ENCODE measurements at places on chromosomes 1 and 21.

- no peak for DNase-seq
Observed at GRCh38 chr21:28336314-28336713, 656.4 kb downstream of the LTN1 start.

- DNase-seq: no peak
Observed at GRCh38 chr1:175071276-175071943, 3.8 kb downstream of the TNN start.

DNA sequence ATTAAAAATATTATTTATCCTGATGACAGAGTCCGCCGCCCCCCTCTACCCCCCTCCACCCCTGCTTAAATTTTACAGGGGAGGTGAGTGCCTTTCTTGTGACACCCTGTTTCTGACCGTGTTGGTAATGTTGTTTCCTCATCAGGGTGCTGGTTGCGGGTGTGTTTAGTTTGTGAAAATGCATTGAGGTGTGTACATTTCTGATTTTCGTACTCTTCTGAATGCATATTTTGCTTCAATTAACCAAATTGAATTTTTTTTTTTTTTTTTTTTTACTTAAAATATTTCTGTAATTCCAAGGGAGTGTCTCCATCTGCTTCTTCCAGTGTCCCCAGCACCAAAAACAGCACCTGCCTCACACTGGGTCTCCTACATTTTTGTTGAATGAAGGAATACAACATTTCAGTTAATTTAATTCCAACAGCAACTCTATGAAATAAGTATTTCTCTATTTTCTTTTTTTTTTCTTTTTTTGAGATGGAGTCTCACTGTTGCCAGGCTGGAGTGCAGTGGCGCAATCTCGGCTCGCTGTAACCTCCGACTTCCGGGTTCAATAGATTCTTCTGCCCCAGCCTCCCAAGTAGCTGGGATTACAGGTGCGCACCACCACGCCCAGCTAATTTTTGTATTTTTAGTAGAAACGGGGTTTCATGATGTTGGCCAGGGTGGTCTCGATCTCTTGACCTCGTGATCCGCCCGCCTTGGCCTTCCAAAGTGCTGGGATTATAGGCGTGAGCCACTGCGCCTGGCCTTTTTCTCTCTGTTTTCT lies 5.6 kb upstream of the SLC2A1 start:
- DNase-seq: no peak

DNA sequence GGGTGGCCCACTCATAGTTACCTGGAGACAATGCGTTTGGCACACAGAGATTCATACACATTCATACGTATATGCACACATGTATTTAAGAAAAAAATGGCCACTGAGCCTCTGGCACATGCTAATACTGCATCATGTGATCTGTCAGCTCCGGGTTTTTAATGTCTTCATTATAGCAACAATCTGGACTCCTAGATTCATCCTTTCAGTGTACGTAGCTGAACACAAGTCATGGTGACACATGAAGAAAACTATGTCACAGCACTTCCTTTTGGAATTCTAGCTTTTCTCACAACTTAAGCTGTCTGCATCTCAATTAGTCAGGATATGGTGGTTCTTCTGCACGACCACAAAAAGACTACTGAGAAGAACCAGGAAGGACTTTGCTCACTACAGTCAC lies 24.7 kb downstream of the HSF2BP start:
- DNase-seq: no peak

DNA sequence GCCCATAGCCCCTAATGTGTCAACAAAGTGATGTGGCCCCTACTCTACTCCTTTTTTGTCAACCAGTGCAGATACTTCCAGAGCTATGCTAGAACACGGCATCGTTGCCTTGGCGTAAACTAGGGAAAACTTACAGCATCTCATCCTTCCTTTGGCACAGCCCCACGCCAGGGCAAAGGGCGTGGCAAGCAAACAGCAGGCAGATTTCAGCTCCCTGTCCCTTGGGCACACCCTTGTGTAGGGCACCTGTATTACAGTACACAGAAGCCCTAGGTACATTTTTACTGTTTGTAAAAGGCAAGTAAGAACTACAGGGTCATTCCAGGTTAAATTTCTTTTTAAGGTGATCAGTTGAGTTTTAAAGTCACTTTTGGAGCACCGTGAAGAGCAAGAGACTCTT lies 29.3 kb downstream of the PRDX6 start:
- no peak for DNase-seq

DNA sequence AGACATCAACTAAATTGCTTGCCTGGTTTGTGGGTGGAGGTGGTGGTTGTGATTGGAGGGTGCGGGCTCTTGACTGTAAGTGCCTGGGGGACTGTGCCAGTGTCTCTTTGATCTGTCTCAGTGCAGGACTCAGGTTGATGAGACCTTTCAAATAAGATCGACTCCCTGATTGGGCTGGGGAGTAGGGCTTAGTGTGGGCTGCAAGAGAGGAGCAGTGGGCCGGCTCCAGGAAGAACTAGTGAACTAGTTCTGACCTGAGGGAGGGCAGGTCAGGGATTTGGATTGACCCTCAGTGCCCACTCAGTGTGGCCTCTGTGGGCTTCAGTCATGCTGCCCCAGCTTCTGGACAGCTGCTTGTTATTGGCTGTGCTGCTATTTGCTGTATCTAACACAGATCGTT lies 130.6 kb upstream of the CACNA1E start:
- no peak for DNase-seq

- DNase-seq: no peak
Observed at GRCh38 chr21:42651515-42652401, 1.7 kb upstream of the PDE9A start.

DNA sequence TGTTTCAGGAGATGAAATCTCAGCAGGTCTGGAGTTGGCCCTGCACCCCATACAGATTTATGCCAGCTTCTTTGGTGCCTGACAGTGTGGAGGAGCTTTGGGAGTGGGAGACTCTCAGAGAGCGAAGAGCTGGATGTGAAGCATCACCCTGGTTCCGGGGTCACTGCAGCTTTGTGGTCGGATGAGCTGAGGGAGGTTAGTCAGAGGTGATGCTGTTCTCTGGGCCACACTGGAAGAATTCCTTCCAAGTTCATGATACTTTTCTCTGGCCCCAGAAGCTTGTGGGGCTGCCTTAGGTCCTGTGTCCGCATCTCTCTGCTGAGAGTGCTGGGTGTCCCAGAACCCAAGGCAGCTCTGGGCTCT lies 467.8 kb downstream of the CAMTA1 start:
- no peak for DNase-seq

DNA sequence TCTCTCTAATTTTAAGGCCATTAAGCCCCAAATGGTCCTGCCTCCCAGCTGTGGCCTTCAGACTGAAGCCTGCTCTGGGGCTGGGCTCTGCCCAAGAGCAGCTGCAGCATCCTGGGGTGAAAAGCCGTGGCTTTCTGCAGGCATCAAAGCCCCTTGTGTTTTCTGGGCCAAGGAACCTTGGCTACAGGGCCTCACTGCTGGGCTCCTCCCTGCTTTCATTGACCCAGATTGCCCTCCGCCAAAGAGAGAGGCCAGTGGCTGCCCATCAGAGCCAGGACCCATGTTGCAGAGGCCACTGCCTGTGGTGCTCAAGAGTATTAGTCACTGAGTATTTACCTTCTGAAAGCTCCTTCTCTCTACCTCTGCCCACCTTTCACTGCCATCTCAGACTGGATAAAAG lies 1.6 kb downstream of the ZNF648 start:
- no peak for DNase-seq

Data from posterior cingulate gyrus (tissue), 11 donors.